ENCODE measurements at places on chromosomes 12 and 14.

GRCh38 chr12:53103860-53104305 lies 597 bp downstream of the SOAT2 start:
- DNase-seq = peak; percentile 80

DNA sequence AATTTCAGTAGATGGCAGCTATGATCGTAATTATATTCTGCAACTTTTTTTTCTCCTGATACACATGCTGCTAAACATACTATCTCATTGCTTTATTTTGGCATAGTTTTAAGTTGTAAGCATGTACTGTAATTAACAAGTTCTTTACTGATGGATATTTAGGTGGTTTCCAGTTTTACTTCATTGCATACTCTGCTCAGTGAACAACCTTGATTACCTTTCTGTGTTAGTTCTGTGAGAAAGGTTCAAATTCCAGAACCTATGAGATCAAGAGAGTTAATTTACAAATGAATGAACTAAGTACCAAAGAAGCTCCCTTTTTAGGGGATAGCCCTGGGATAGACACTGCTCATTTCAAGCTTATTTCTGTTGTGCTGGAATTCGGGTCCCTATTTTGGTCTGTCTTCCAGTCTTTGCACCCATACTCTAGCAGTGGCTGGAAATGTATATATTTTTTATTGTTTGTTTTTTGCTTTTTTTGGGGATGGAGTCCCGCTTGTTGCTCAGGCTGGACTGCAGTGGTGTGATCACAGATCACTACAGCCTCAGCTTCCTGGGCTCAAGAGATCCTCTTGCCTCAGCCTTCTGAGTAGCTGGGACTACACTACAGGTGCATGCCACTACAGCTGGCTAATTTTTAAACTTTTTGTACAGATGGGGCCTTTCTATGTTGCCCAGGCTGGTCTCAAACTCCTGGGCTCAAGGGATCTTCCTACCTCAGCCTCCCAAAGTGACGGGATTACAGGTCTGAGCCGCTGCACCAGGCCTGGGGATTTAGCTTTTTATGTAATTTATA lies 10.6 kb downstream of the PAPOLA start:
- no peak for DNase-seq

DNA sequence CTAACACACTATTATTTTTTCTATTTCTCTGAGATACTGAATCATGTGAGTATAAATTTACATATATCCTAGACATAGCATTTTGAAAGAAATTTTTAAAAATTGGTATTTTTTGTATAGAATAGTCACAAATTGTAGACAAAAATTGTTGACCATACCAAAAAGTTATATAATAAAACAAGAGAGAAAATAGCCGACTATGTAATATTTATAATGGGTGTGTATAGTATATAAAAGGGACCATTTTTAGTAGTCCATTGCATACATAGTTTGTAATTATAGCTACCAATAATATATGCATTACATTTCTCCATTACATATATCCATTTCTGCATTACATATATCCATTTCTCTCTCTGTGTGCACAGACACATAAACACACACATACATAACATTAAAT lies 590.2 kb downstream of the TMTC2 start:
- no peak for DNase-seq

GRCh38 chr12:118778077-118778476 lies 203.3 kb upstream of the SRRM4 start:
- DNase-seq = no peak

Measured in MM.1S (cell line).